ENCODE measurements at places on chromosomes 11 and 22.

DNA sequence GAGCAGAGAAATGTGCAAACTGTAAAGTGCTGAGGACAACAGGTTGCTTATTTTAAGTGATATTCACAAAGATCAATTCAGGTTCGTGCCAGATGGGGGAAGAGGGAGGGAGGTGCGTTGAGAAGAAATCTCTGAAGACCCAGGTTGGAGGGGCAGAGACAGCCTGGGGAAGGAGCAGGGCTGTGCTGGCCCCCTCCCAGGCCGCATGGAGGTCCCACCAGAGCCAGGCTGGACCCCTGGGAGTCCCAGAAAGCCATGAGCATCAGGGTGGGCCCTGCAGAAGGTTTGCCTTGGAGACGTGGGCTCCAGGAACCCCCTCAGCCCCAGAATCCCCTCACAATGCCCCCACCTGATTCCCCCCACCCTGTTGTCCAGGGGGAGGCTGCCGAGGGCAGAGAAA, 47.4 kb downstream of the IGLL1 start:
- no peak for DNase-seq

- no peak for DNase-seq
Observed at GRCh38 chr11:94961255-94961654, 12.1 kb downstream of the CWC15 start.

- no peak for DNase-seq
Observed at GRCh38 chr11:42913731-42914130, 398.1 kb upstream of the API5 start.

DNA sequence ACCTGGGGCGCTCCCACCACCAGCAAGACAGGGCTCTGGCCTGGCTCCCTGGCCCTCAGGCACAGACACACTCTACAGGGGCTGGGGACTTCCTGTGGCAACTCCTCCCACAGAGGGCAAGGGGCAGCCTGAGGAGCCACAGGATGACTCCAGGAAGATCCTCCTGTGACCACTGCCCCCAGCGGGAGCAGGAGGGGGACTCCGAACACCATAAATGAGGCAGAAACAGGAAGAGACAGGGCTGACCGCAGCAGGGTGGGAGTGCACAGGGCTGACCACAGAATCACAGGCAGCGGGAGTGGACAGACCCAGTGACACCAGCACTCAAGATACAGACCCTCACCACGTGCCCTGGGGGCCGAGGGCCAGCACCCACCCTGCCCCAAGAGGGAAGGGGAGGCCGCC, 10.8 kb downstream of the ARAP1 start:
- no peak for DNase-seq

DNA sequence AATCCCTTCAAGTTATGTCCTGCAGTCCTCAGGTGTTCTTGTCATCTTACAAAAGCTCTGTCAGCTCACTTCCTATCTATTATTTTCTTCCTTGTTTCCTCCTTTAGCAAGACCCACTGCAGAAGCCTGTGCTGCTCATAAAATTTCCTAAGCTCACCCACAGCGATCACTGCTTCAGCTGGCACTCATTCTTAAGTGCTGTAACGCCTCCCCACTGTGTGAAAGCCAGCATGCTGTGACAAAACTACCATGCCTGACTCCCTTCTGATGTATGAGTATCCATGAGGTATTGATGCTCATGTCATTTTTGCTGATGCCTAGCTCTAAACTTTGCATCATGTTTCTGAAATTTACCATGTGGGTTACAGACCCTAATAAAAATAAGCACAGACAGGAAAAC, 41.5 kb upstream of the CNTN5 start:
- DNase-seq: no peak
